ENCODE measurements at places on chromosomes 5 and 9. TPM values are rescaled to one million over a fixed set of nuclear protein-coding genes. Genes with fewer than 3 reads are reported as not detected.

The DMAC1 gene
- total RNA-seq = 39.1 TPM

The CDH9 gene
- not detected for total RNA-seq

The ADRB2 gene
- total RNA-seq = 0.25 TPM

The PRR16 gene
- total RNA-seq = 0.42 TPM

GRCh38 chr5:168827636-168828035 is 248.5 kb upstream of the PANK3 start:
- peaks cover 54% of the 10 kb centered on the region for H3K27me3 ChIP-seq
- no peak overlapping the region for H3K27ac ChIP-seq
- H3K4me3 ChIP-seq = no peak overlapping the region
- no peak for DNase-seq
- no peaks in the 10 kb centered on the region for H3K4me1 ChIP-seq
- no peaks in the 10 kb centered on the region for H3K36me3 ChIP-seq

GRCh38 chr5:163995206-163995605 is 489.8 kb downstream of the MAT2B start:
- H3K27me3 ChIP-seq = no peaks in the 10 kb centered on the region
- DNase-seq = no peak
- H3K36me3 ChIP-seq = no peaks in the 10 kb centered on the region
- H3K4me3 ChIP-seq = no peak overlapping the region

DNA sequence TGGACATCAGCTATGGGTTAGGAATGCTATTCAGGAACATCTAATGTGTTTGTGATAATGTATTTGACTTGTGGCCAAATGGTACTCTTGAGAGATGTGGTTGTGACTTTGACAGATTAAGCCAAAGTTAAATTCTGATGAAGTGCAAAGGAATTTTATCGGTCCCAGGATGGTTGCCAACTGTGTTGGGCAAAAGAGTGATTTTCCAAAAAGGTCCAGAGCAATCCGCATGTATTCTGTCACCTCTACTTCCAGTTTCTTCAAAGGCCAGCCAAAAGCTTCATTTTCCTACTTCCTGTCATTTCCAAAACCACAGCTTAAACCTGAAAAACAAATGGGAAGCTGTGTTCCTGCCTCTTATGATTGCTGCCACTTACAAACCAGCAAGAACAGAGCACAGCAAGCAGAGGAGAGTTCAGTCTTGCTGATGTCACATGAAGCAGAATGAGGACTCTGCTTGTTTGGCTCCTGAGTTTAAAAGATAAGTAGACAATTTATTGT is 59.8 kb downstream of the MARCHF3 start:
- no peaks in the 10 kb centered on the region for H3K4me1 ChIP-seq
- no peaks in the 10 kb centered on the region for H3K27me3 ChIP-seq
- no peak for DNase-seq
- H3K4me3 ChIP-seq = no peak overlapping the region

DNA sequence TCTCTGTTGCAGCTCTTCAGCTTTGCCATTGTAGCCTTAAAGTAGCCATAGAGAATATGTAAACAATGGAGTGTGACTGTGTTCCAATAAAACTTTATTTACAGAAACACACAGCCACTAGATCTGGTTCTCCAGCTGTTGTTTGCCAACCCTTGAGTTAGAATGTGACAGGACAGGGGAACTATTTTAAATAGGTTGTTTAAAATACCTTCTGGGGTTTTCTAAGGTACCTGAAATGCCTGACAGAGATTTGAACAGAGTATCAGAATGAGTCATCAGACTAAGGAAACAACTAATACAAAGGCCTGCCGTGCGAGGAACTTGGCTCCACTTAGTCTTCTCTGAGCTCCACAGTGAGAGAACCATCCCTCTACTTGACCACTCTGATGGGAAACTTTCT is 85.4 kb downstream of the HSD17B4 start:
- H3K36me3 ChIP-seq = no peaks in the 10 kb centered on the region
- no peak overlapping the region for H3K4me3 ChIP-seq

GRCh38 chr5:6592601-6593000 is 40.2 kb downstream of the NSUN2 start:
- DNase-seq = no peak
- no peaks in the 10 kb centered on the region for H3K4me1 ChIP-seq
- H3K36me3 ChIP-seq = no peaks in the 10 kb centered on the region
- no peak overlapping the region for H3K4me3 ChIP-seq

DNA sequence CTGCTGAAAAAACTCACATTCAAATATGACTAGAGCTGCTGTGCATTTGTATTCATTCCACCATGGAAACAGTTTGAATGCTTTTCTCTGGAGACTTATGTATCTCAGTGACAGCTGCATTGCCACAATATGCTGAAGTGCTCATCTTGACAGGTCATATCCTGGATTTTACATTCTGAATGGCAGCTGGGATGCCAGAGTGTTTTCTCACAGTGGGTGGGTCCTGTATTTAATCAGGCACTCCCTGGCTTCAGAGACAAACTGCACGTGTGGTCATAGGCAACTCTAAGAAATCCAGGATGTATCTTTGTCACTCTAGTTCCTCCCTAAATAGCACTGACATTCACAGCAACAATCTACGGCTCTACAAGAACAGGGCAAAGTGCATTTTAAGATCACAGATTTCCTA is 75.6 kb downstream of the ST8SIA4 start:
- no peak for DNase-seq
- no peaks in the 10 kb centered on the region for H3K27me3 ChIP-seq
- H3K4me1 ChIP-seq = no peaks in the 10 kb centered on the region
- no peak overlapping the region for H3K27ac ChIP-seq

DNA sequence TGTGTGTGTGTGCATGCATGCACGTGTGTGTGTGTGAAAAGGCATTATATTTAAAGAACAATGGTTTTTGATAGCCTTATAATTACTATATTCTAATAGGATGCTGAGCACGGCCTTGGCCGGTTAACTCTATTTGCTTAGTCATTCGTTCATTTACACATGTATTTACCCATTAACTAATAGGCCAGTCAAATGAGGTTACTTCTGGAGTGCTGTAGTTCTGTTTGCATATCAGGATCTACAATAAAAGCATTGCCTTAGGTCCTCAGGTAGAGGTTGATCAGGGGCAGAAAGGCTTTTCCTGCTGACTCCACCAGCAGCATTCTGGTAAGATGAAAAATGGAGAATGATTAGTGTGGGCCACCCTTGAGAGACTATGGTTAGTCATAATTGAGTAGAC is 219.0 kb downstream of the COMMD10 start:
- H3K4me1 ChIP-seq = no peaks in the 10 kb centered on the region
- DNase-seq = no peak
- no peaks in the 10 kb centered on the region for H3K27me3 ChIP-seq
- no peak overlapping the region for H3K27ac ChIP-seq

DNA sequence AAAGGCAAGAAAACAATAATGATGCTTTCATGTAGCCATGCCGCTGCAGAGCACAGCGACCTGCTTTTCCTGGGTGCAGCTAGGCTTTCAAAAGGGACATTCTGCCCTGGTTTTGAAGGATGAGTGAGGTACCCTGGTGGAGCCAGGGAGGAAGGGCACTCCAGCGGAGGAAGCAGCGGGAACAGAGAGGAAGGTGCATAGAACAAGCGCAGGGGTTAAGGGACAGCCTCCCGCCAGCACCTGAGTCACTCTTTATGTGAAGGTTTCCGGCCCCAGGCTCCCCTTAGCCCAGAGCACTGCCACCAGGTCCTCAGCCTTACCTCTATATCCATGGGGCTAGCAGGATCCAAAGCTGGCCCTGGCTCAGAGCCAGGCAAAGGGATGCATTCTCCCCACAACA is 221.1 kb downstream of the CDK5RAP2 start:
- no peaks in the 10 kb centered on the region for H3K4me1 ChIP-seq
- no peaks in the 10 kb centered on the region for H3K27me3 ChIP-seq
- no peak for DNase-seq

- no peaks in the 10 kb centered on the region for H3K36me3 ChIP-seq
- H3K27me3 ChIP-seq = no peaks in the 10 kb centered on the region
- H3K4me1 ChIP-seq = peaks cover 13% of the 10 kb centered on the region
- H3K27ac ChIP-seq = peak overlapping the region; percentile 70
- peak overlapping the region; percentile 48 for H3K4me3 ChIP-seq
Measured at GRCh38 chr9:136310273-136311030, 6.6 kb upstream of the CCDC187 start.

GRCh38 chr9:88230612-88231011 is 92.3 kb upstream of the SPATA31C2 start:
- no peaks in the 10 kb centered on the region for H3K27me3 ChIP-seq
- no peak for DNase-seq
- H3K4me1 ChIP-seq = no peaks in the 10 kb centered on the region

- no peaks in the 10 kb centered on the region for H3K27me3 ChIP-seq
- H3K36me3 ChIP-seq = no peaks in the 10 kb centered on the region
- H3K4me3 ChIP-seq = no peak overlapping the region
- H3K27ac ChIP-seq = no peak overlapping the region
Measured at GRCh38 chr9:138072161-138072842, 194.7 kb downstream of the CACNA1B start.

DNA sequence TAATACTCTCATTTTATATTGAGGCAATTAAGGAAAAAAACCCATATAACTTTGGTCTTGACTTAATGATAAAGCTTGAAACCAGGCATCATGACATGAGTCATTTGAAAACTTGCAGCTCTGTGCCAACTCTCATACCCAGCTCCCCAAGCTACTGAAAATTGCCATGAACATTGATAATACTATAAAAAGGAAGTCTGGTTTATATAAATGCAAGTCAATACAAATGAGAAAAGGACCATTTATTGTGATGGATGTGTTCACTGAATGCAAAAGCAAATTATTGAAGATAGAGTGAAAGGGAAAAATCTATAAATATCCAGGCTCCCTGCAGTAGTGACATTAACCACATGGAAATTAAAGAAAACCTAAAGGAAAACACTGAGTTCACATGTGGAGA is 116.3 kb downstream of the DEPDC1B start:
- H3K27ac ChIP-seq = no peak overlapping the region
- H3K4me3 ChIP-seq = no peak overlapping the region
- H3K36me3 ChIP-seq = no peaks in the 10 kb centered on the region
- H3K27me3 ChIP-seq = no peaks in the 10 kb centered on the region
- no peaks in the 10 kb centered on the region for H3K4me1 ChIP-seq
- no peak for DNase-seq

GRCh38 chr9:35203528-35203927 is 41.7 kb downstream of the UNC13B start:
- H3K36me3 ChIP-seq = no peaks in the 10 kb centered on the region
- no peak overlapping the region for H3K27ac ChIP-seq
- DNase-seq = no peak
- no peaks in the 10 kb centered on the region for H3K4me1 ChIP-seq
- H3K27me3 ChIP-seq = no peaks in the 10 kb centered on the region
- H3K4me3 ChIP-seq = no peak overlapping the region

Measured in HCT116 (cell line).